HL-60 (cell line): ENCODE measurements at places on chromosomes 12 and 14.
A peak's percentile ranks its signal among the peaks of the same experiment; 100 is the strongest.

GRCh38 chr12:81627336-81628189, 131.6 kb downstream of the PPFIA2 start:
- DNase-seq: peak; percentile 4

DNA sequence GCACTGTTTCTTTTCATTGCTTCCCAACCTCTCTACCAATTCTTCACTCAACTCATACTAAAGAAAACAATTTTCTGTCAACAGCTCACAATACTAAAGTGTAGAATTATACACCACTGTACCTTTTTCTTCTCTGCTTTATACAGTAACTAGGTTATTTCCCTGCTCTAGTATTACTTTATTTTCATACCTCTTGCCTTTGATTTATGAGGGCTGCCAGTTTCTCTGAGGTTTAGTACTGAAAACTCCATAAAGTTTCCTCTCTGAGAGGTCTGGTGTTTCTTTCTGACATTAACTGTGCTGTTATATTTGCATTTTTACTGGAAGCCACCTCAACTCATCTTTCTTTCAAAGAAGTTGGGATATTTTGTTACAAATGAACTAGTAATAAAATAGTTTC, 63.0 kb upstream of the GRIP1 start:
- DNase-seq: no peak

DNA sequence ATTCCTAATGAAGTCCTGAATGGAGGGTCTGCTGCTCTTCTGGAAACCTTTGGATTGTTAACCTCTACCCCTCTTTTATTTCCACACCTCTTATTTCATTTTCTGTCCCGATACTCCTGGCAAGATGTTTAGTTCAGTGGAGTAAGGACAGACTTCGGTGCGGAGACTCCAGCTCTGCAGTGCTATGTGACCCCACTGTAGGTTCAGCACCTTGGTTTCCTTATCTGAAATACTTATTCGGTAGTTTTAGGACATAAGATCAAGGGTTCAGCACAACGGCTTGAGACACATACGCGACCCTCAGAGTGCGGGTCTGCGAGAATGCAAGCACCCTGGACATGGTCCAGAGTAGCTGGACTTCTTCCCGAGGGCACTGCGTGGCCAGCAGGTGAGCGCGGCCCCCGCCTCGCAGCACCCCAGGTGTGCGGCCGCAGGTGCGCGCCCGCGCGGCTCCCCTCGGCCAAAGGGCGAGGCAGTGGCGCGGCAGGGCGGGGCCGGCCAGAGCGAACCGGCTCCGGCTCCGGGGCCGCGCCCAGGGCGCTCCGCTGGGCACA, 465 bp upstream of the FGD4 start:
- no peak for DNase-seq

DNA sequence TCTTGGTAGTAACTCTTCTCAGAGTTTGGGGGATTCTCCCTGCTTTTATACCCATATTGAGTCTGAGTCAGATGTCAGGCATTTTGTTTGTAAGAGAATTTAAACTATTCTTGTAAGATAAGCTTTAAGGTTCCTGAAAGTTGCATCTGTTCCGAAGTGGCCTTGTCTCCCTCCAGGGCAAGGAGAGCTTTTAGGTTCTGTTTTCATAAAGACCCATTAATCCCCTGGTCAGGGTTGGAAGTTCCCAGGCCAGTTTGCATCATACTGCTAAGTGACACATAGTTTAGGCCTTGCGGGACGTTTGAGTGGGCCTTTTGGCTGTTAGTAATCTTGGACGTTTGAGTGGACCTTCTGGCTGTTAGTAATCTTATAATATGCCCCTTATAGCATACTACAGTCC, 396.7 kb downstream of the NPAS3 start:
- no peak for DNase-seq

DNA sequence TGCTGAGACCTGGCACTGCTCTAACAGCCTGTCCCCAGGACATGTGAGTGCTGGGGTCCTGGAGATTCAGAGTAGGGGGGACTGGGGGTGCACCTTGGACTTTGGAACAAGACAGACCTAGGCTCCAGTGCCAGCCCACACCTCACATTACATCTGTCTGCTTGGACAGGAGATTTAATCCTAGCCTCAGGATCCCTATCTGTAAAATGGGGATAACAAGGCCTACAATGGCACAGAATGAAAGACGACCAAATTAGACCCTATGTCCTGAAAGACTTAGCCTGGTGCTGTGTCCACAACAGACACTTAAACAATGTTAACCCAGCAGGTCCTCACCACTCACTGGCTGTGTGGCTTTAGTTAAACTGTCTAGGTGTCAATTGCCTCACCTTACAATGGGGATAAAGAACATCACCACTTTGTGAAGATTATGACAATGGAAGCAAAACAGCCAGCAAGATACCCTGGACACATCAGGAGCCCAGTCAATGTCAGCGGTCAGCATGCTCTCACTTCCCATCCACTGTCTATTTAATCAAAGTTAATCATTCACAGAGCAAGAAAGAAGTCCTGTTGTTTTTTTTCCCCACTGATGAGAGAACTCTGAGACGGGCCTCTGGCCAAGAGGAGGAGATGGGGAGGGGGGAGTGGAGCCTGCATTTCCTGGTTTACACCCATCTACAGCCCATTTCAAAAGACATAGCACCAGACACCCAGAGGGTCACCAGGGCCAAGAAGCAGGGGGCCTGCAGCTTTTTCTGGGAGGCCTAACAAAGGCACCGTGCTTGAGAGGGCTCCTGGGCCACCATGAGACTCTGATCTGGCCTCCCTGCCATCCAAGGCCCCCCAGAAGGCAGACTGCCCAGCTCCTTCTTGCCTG, 40.6 kb downstream of the ACTN1 start:
- no peak for DNase-seq

DNA sequence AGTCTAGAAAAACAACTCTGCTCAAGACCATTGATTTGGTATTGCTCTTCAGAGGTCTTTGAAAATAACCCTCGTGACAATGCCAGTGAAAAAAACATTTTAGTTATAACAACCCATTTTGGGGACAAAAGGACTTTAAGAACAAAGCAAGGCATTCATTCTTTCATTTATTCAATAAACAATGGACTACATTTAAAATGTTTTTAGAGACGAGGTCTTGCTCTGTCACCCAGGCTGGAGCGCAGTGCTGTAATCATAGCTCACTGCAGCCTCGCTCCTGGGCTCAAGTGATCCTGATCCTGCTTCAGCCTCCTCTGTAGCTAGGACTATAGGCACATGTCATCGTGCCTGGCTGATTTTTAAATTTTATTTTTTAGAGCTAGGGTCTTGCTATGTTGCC, 7.7 kb upstream of the KICS2 start:
- DNase-seq: no peak
